ENCODE measurements at places on chromosomes 1 and 21.
A peak's percentile ranks its signal among the peaks of the same experiment; 100 is the strongest.

GRCh38 chr1:228101994-228102790 lies 933 bp downstream of the C1orf35 start:
- DNase-seq: peak; percentile 78

GRCh38 chr1:212529211-212529741 lies 79.3 kb upstream of the ATF3 start:
- DNase-seq: no peak

DNA sequence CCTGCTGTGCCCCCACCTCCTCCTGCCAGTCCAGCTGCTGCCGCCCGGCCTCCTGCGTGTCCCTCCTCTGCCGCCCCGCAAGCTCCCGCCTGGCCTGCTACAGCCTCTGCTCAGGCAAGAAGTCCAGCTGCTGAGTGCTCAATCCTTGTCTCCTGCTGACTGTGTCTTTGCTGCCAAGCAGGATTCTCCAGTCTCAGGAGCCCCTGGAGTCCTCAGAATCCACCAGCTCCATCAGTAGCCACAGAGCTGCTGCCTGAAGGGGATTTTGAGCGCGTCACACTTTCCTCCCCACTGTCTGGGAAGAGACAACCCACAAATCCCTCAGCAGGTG lies 973 bp downstream of the KRTAP10-11 start:
- DNase-seq: no peak

DNA sequence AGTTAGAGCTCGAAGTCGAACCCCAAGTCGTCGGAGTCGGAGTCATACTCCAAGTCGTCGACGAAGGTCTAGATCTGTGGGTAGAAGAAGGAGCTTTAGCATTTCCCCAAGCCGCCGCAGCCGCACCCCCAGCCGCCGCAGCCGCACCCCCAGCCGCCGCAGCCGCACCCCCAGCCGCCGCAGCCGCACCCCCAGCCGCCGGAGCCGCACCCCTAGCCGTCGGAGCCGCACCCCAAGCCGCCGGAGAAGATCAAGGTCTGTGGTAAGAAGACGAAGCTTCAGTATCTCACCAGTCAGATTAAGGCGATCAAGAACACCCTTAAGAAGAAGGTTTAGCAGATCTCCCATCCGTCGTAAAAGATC lies 12.1 kb downstream of the SON start:
- DNase-seq: no peak

DNA sequence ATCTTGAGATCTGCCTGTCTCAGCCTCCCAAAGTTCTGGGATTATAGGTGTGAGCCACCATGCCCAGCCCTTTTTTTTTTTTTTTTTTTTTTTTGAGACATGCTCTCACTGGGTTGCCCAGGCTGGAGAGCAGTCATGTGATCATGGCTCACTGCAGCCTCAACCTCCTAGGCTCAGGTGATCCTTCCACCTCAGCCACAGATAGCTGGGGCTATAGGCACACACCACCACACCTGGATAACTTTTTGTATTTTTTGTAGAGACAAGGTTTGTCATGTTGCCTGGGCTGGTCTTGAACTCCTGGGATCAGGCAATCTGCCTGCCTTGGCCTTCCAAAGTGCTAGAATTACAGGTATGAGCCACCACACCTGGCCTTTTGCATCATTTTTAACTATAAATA lies 17.7 kb upstream of the PRRC2C start:
- no peak for DNase-seq

- DNase-seq: no peak
Observed at GRCh38 chr1:204478172-204478899, 16.3 kb downstream of the PIK3C2B start.

GRCh38 chr1:160161965-160162705 lies 10.7 kb downstream of the ATP1A4 start:
- peak; percentile 37 for DNase-seq

DNA sequence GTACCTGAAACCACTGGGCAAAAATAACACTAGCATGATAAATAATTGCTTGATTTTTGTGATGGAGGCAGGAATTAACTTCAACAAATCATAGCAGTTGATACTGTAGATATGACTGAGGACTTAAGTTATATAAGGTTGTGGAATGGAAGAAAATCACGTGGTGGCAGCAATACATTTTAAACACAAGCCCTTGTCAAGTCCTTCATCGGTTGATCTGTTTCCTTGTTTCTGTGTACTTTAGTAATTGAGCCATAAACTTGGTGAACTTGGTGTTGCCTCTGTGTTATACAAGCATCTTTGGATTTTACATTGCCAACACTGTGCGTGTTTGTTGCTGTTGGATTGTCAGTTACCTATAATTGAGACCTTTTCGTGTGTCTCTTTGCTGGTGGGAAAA lies 114.4 kb downstream of the CAMTA1 start:
- DNase-seq: no peak

- DNase-seq: no peak
Observed at GRCh38 chr1:211014275-211014674, 119.7 kb downstream of the KCNH1 start.

DNA sequence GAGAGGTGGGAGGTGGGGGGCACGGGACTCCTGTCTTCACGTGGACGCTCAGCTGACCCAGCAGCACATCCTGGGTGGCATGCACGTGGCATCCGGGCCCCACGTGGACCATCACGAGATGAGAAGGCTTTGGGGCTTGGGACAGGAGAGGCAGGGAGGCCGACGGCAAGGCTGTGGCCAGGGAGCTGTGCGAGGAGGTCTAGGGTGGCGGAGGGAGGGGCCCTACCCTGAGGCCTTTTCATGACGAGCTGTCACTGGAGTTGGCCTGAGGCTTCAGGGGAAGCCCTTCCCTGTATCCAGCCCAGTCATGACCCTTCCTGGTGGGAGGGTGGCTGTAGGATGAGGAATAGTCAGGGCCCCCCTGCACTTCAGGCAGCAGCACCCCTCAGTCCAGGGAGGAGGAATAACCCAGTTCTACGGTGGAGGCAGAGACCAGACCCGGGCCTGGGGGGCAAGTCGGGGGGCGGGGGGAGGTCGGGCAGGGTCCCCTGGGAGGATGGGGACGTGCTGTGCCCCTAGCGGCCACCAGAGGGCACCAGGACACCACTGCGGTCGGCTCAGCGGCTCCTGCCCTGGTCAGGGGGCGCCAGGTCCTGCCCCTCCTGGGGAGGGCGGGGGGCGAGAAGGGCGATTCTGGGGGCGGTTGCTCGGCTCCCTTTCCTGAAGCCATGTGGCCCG lies 2.0 kb upstream of the PERM1 start:
- peak; percentile 42 for DNase-seq

DNA sequence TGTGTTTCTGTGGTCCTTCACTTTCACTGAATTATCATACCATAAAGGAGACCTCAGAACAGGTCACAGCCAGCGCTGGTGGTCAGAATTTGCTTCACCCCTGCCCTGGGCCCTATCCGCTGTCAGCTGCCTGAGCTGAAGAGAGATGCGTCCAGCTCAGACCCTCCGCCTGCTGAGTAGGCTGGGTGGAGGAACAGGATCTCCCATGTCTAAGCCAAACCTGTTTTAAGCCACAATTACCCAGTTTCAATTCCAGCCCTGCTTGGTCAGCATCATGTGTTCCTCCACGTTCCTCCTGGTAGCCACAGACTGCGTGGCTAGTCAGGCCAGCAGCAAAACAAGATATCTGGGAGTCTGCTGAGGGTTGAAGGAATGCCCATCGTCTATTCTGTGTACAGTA lies 13.5 kb upstream of the BGLAP start:
- no peak for DNase-seq

Data from hematopoietic multipotent progenitor cell treated with erythropoietin and hydrocortisone succinate and interleukin-3 and kit ligand, for 6 days (in vitro differentiated cells).